Progenitor cell of endocrine pancreas (in vitro differentiated cells): ENCODE measurements at places on chromosomes 2 and 18.
A peak's percentile ranks its signal among the peaks of the same experiment; 100 is the strongest.

DNA sequence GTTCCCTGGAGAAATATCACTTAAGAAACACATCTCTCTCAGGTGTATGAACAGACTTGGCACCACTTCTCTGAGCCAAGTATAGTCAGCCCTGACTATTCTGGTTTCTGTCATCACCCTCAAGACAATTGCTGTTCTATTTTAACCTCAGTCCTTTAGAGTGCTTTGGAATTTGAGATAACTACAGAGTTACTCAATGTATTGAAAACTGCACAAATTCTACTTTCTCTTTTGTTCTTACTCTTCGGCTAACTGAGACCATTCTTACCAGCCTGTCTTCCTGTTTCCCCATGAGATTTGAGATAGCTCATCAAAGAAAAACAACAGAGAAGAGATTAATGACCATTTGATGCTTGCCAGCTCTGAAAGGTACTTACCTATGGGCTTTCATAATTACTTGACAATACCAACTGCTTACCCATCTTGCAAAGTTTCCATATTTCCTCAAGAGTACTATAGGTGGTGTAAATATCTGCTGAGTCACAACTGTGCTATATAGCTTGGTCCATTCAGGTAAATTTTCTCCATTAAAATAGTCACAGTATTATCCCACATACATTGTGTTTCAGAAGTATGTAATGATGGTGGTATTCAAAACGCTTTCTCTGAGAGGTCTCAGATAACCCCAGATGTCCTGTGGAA, 467.5 kb upstream of the CHST9 start:
- no peak for DNase-seq

DNA sequence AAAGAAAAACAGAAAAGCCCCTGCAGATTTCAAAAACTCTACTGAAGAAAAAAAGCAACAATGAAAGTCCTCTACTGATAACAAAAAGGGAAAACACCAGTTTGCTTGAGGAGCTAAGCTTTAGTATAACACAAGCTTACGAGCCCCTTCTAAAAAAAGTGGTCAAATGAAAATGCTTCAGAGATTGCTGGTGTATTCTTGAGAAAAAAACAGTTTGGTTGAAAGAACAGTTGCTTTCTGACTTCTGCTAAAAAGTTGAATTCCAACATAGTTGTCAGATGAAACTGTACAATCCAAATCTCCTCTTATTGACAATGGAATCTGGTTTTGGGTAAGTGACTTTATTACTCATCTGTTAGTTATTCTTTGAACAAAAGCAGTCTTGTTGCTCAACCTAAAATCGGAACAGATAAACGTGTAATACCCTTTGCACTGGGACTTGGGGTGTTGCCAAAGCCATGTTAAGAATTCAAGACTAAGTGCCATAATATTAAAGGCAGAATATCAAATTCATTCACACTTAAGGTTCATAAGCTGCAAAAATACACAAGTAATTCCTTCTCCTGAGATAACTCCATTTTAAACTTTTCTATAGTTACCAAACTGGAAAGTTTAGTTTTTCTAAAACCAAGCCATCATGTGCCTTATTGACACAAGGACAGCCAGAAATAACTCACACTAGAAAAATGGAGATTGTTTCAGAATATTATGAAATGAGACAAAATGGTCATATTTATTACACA, 45.3 kb upstream of the SPAG16 start:
- no peak for DNase-seq

DNA sequence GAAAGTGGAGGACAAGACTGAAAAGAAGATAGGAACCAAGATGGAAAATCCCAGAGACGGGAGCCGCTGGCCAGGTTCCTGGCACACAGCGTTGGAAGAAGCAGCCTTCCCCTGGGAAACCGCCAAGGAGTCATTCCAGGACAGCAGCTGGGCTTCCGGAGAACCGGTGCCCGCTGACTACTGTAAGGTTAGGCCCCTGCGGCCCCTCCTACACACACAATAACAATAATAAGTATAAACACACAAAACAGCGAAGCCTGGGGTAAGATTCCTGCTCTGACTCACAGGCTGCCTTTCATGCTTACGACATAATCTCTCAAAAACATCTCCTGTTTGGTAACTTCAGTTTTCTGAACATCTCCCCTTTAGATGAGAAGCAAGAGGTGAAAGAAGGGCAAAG, 28.1 kb upstream of the MYCN start:
- no peak for DNase-seq

- DNase-seq: peak; percentile 51
Observed at GRCh38 chr18:73908323-73908722, 239.3 kb downstream of the FBXO15 start.

GRCh38 chr2:201618744-201619662, 24.3 kb downstream of the TMEM237 start:
- no peak for DNase-seq

DNA sequence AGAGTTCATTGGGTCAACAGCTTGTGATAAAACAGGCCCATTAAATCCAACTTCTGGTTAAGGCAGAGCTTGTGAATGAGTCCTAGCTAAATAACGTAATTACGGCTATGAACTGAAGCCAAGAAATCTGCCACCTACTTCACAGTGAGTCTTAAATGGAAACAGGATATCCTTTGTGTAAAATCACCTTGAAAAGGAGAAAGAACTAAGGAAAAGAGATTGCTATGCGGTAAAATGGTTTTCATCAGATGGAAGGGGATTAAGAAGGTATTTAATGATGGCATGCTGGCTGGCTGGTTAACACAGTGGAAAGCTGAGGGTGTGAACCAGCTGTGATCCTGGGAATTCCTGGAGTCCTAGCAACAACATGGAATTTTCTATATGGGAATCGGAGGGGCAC, 156.6 kb downstream of the DOK6 start:
- no peak for DNase-seq

DNA sequence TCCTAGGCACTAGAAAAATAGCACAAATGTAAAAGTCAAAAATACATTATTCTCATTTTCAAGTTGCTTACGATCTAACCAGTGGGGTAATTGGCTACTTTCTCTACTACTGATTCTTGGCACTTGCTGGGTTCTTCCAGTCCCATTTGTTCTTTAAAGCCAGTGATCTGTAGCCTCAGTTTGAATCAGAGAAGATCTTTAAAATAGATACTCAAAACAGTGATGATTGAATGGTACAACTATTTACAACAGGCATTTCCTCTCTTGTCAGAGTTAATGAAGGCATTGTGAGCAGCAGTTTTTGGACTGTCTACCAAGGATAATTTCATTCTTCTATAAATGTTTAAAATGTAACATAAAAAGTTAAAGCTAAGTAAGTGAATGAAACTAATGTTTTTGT, 128.3 kb upstream of the FSIP2 start:
- no peak for DNase-seq

GRCh38 chr2:240164586-240164985, 24.1 kb upstream of the OTOS start:
- no peak for DNase-seq

DNA sequence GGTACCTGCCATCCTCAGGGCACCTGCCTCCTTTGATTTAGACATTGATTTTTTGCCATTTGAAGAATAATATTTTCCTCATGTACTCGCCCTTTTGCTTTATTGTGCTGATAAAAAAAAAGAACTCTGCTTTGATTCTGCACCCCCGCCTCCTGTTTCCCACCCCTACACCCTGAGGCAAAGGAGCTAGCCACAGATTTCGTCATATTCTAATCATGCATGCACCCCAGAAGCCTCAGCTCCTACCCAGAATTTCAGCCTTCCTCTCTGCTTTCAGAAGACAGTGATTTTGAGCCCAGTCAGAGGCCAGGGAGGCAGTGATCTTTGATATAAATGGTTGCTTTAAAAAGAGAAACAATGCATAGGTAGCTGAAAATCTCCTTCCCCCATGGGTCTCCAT, 329.0 kb downstream of the PTPRM start:
- no peak for DNase-seq

DNA sequence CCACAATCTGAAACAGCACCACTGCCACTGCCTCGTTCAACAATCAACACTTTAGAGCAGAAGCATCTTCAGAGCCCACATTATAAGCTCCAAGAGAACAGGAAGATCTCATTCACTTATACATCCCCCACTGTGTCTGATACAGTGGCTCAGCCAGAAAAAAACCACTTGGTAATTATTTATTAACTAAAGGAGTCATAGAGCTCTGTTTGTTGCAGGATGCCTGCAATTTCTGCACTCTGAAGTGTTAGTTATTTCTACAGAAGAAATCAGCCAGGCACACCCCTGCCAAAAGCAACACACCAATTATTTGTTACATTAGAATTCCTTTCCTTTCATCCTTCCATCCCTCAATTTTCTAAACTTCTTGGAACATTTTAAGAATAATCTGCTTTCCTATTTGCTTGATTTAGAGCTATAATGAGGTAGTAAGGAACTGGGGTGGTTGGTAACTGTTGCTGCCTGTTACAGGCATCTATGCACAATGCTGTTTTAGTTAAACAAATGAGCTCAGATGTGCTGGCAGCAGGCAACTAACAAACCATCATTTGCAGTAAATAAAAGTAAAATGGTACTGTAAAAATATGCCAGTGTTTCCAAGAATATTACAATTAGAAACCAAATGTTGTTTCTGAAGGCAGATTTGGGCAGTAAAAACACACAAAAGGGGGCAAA, 59.9 kb downstream of the DYM start:
- no peak for DNase-seq

DNA sequence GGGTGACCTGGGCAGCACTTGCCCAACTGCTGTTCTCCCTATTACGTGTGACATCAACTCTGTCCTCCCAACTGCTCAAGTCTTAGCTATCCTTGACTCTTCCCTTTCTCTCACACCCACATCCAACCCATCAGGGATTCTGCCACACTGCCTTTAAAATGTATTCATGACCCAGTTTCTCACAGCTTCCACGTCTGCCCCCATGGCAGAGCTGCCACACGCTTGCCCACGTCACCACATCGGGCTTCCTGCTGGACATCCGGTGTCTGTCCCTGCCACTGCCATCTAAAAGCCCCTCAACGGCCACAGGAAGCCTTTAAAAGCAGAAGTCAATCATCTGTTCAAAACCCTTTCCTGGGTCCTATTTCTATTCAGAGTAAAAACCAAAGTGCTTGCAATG, 233.1 kb upstream of the POU3F3 start:
- no peak for DNase-seq

GRCh38 chr2:146305164-146305563, 1539.7 kb upstream of the ACVR2A start:
- no peak for DNase-seq

- no peak for DNase-seq
Observed at GRCh38 chr2:223315813-223316212, 263.8 kb downstream of the KCNE4 start.

GRCh38 chr2:232779934-232780333, 3.6 kb upstream of the KCNJ13 start:
- DNase-seq: no peak

GRCh38 chr2:18422432-18423165, 137.9 kb downstream of the RDH14 start:
- DNase-seq: no peak
